Activated T-helper 17 cell treated with anti-CD3 and anti-CD28 coated beads, Interleukin-2, amount 50 U/mL, for 72 hours (primary cell): ENCODE measurements at places on chromosomes 5 and 9.

- ATAC-seq, result peak; percentile 47
Observed at GRCh38 chr5:10333154-10334006, 20.1 kb upstream of the MARCHF6 start.

DNA sequence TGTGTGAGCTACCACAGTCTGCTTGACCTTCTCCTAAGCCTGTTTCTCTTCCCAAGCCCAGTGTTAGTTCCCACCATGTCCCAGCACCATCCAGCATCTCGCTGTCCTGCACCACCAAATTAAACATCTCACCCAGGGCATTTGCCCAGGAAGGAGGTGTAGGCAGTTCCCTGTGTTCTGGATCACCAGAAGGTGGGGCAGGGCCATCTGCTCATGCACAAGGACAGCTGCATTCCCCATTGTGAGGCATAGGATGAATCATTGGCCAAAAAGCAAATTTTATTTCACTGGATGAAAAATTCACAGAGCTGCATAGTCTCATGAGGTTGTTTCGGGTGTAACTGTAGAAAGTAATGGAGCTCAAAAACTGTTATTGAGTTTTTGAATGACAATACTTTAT lies 89.5 kb upstream of the GRIA1 start:
- no peak for ATAC-seq

DNA sequence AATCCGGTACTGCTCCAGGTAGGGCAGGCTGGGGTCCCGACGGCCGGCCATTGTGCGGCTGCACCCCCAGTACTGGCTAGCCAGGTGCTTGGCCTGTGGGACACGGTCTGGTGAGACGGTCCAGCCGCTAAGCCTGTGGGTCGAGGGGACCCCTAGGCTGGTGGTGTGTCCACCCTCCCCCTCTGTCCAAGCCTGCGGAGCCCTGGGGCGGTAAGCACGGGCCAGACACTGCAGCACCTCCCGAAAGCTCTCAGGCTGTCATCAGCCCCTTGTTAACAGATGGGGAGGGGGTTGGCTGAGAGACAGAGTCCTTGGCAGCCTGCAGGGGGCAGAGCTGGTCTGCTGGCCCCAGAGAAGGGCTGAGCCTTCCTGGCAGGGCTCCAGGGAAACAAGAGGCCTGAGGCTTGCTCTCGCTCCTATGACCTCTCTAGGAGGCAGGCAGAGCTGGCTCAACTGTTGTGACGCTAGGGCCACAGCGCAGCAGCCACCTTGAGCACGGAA lies 11.8 kb upstream of the MRNIP start:
- ATAC-seq, result peak; percentile 29

DNA sequence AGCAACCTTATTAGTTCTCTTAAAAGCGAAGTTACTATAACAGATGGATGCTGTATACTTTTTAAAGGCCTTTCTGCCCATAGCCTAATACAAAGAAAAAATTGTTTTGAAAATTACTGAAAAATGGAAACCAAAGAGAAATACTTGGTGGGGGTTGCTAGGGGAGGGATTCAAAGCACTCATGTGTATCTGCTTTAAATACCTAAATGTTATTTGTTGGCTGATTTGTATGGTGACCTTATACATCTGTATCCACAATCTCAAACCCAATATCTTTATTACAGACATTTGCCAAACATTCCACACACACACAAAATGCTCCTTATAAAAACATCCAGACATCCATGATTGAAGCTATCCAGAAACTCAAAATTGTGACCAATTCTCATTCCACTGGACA lies 172.0 kb downstream of the ADAMTS12 start:
- no peak for ATAC-seq

DNA sequence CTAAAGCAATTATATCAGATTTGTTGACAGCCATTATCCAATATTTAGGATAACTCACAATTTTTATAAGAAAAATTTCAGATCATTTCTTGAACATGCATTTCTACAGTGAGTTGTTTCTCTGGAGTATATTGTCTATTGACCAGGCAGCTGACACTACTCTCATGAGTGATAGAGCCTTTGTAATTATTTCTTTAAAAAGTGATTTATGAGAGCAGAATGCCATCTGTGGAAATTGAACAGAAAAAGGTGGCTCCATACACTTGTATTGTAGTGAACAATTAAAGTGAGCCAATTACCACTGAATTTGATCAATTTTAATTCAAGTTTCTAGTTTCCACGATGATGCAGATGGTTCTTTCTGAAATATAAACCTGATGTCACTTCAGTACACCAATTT lies 855.4 kb downstream of the TAF11L14 start:
- no peak for ATAC-seq

DNA sequence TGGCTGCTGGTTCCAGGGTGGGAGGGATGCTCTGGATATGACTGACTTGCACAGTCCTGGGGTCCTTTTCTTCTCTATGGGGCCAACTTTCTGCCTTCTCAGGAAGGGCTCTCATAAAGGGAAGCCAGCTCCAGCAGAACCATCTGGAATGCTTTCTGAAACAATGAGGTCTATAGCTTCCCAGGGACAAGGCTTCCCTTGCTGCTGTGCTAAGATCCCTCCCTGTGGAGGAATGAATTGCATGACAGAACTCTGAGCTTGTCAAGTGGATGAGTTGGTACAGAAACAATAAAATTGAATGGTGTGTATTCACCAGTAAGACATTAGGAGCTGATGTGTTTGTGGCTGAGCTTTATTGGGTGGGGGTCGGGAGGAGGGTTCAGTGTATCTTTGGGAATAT lies 19.8 kb downstream of the CKMT2 start:
- no peak for ATAC-seq

GRCh38 chr5:33788922-33789566 lies 102.7 kb downstream of the ADAMTS12 start:
- ATAC-seq, result no peak

- ATAC-seq, result no peak
Observed at GRCh38 chr9:2615497-2615896, 6.1 kb upstream of the VLDLR start.
